CD4-positive, alpha-beta memory T cell (primary cell): ENCODE measurements at places on chromosomes 1 and 21. TPM values are rescaled to one million over a fixed set of nuclear protein-coding genes. Genes with fewer than 3 reads are reported as not detected.
A peak's percentile ranks its signal among the peaks of the same experiment; 100 is the strongest.

Gene ADAM30
- total RNA-seq = not detected

Gene PLA2G2D
- not detected for total RNA-seq

Gene ARHGAP30
- total RNA-seq = 222 TPM

DNA sequence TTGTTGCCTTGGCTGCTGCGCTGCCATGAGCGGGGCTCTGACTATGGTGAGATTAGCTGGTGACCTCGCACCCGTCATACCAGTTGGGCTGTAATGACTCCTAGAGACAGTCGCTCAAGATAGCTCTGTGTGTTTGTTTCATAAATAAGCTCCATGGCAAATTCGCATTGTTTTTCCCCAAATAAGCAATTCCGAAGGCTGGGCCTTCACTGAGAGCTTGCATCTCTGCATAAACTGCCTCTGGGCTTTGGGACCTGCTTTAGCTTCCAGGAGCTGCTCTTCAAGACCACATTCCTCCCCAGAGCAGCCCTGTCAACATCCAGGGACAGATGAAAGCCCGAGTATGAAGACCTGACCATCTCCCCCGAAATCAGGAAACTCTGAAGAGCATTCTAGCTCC is 40.7 kb upstream of the SCCPDH start:
- no peaks in the 10 kb centered on the region for H3K36me3 ChIP-seq
- no peak for DNase-seq
- no peaks in the 10 kb centered on the region for H3K27me3 ChIP-seq
- no peak overlapping the region for H3K4me3 ChIP-seq
- H3K27ac ChIP-seq = no peak overlapping the region

Gene KRTAP21-2
- total RNA-seq = not detected

GRCh38 chr21:16777041-16777720 is 735.7 kb upstream of the CXADR start:
- H3K36me3 ChIP-seq = no peaks in the 10 kb centered on the region
- no peak overlapping the region for H3K27ac ChIP-seq
- no peaks in the 10 kb centered on the region for H3K4me1 ChIP-seq
- no peaks in the 10 kb centered on the region for H3K27me3 ChIP-seq

- H3K27ac ChIP-seq = no peak overlapping the region
- no peak overlapping the region for H3K4me3 ChIP-seq
- H3K4me1 ChIP-seq = no peaks in the 10 kb centered on the region
Measured at GRCh38 chr1:43541721-43542401, 11.2 kb downstream of the PTPRF start.

GRCh38 chr1:903721-904271 is 19.9 kb upstream of the SAMD11 start:
- no peak overlapping the region for H3K4me3 ChIP-seq
- no peaks in the 10 kb centered on the region for H3K36me3 ChIP-seq
- H3K27ac ChIP-seq = no peak overlapping the region
- no peak for DNase-seq
- peaks cover 12% of the 10 kb centered on the region for H3K4me1 ChIP-seq

GRCh38 chr1:39003281-39003680 is 12.2 kb downstream of the AKIRIN1 start:
- no peak overlapping the region for H3K27ac ChIP-seq
- DNase-seq = no peak
- H3K36me3 ChIP-seq = peaks cover 74% of the 10 kb centered on the region

DNA sequence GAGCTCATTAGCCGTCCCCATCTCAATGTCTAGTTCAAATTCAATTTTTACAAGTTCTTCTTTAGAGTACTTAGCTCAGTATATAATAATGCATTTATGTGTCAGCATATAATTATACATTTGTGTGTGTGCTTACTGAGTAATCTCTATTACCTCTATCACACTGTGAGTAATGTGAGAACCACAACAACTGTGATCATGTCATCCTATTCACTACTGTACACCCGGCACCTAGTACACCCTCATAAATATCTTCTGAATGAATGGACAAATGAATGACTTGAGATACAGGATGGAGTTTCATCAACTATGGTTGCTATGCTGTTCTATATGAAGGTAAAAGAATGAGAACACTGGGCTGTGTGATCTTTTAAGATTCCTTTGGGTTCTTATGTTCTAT is 124.0 kb downstream of the GPATCH2 start:
- H3K27ac ChIP-seq = no peak overlapping the region
- no peaks in the 10 kb centered on the region for H3K36me3 ChIP-seq

GRCh38 chr1:201760516-201760915 is 68.4 kb upstream of the IPO9 start:
- H3K27ac ChIP-seq = no peak overlapping the region
- H3K4me1 ChIP-seq = no peaks in the 10 kb centered on the region
- H3K4me3 ChIP-seq = no peak overlapping the region
- DNase-seq = no peak
- H3K36me3 ChIP-seq = no peaks in the 10 kb centered on the region

GRCh38 chr1:19923137-19923952 is at the start of gene PLA2G2E:
TSS of gene PLA2G2E (minus strand) at chr1:19923617. CDS start at chr1:19923559, 58 bp downstream.
- no peaks in the 10 kb centered on the region for H3K27me3 ChIP-seq
- no peak for DNase-seq
- H3K4me3 ChIP-seq = no peak within 1 kb of the TSS
- no peaks in the 10 kb centered on the region for H3K36me3 ChIP-seq

DNA sequence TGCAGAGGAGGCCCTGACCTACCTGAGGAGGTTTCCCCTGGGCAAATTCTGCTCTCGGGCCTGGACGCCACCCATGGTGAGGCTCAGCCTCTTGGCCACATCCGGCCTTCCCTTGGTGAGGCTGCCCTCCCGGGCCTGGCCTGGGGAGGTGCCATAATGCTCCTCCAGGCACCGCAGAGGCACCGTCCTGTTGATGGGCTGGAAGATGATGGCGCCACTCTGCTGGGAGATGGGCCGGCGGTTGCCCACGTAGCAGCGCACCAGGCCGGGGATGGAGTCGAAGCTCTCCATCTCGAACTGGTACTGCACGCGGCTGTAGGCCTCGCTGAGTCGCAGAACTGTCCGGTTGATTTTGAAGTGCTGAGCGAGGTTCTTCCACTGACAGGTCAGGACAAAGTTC is 92.7 kb downstream of the BCAR3 start:
- H3K27ac ChIP-seq = no peak overlapping the region
- no peak overlapping the region for H3K4me3 ChIP-seq
- no peaks in the 10 kb centered on the region for H3K36me3 ChIP-seq

DNA sequence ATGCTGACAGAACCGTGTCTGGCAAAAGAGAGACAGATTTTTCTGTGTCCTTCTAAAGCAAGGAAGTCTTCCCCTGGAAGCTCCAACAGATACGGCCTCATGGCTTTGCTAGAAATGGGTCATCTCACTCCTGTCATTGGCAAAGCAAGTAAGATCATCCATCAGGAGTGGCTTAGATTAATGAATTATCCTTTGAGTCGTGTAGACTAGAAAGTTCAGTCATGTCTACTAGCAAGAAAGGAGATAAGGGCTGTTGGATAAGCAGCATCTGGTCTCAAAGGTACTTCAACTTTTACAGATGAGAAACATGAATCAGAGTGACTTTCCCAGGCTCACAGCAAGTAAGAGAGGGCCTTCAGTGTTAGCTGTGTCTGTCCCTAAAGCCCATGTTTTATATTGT is 3.4 kb upstream of the AGO3 start:
- no peaks in the 10 kb centered on the region for H3K27me3 ChIP-seq
- DNase-seq = no peak
- no peak overlapping the region for H3K4me3 ChIP-seq
- H3K36me3 ChIP-seq = no peaks in the 10 kb centered on the region
- H3K4me1 ChIP-seq = peaks cover 16% of the 10 kb centered on the region

DNA sequence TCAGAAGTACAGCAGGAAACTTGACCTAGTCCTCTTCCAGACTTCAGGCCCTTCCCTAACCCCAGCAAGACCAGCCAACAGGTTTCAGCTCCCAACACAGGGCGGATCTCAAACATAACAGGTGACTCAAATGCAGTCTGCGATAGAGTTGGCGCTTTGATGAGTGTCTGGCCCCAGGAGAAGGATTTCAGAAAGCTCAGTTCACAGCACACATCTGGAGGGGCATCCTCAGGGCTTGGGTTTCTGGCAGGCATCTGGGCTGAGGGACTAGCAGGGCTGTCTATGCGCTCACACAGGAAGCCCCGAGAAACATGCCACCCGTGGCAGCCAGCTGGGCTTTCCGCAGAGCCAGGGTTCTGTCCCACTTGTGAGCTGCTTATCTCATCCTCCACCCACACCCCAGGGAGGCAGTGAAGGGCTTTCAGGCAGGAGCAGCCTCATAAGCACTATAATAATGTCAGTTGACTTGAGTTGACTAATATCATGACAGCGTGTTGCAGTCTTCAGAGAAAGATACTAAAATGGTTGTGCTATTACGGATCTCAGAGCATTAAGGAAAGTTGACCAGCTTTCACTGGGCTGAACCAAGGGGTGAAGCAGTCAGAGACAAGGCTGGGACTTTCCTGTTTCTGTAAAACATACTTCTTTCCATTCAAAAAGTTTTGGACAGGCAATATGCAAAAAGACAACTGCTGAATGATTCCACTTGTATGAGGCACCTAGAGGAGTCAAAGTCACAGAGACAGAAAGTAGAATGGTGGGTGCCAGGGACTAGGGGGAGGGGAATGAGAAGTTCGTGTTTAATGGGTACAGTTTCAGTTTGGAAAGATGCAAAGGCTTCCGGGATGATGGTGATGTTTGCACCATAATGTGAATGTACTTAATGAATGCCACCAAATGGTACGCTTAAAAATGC is 233.0 kb upstream of the IRF2BP2 start:
- no peak overlapping the region for H3K4me3 ChIP-seq
- H3K27ac ChIP-seq = peak overlapping the region; percentile 39
- peaks cover 65% of the 10 kb centered on the region for H3K4me1 ChIP-seq
- no peaks in the 10 kb centered on the region for H3K27me3 ChIP-seq

DNA sequence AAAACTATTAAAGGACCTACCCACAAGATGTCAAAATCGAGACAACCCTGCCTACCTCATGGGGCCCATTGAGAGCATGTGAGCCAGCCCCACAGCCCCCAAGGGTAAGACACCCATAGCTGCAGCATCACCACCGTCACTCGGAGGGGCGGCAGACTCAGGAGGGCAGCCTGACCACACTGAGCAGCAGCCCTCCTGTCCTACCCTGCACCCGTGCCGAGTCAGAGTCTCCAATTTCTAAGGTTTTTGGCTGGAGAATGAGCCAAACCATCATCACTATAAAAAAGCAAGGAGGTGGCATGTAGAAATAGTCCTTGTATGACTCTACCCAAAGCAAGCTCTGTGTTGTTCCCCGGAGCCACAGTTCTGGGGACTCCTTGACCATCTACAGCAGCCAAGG is 94.7 kb downstream of the SSBP3 start:
- no peak for DNase-seq
- no peak overlapping the region for H3K27ac ChIP-seq
- peaks cover 59% of the 10 kb centered on the region for H3K4me1 ChIP-seq

DNA sequence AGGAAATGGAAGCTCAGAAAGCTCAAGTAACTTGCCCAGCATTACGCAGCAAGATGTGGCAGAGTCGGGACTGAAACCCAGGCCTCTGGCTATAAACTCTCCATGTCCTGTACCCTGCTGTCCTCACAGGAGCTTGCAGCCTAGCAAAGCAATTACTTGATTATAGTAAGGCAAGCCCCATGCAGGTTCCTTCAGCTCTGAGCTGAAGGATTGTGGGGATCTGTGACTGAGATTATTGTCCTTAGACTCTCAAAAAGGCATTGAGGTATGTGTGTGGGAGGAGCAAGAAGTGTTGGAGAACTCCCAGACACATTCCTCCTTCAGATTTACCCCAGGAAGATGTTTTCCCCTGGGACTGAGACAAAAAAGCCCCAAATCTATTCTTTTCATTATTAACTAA is 124.0 kb upstream of the SPATA6 start:
- H3K27ac ChIP-seq = no peak overlapping the region
- H3K36me3 ChIP-seq = no peaks in the 10 kb centered on the region
- DNase-seq = no peak
- no peak overlapping the region for H3K4me3 ChIP-seq
- no peaks in the 10 kb centered on the region for H3K4me1 ChIP-seq

- H3K27me3 ChIP-seq = no peaks in the 10 kb centered on the region
- no peak overlapping the region for H3K27ac ChIP-seq
- H3K36me3 ChIP-seq = no peaks in the 10 kb centered on the region
- H3K4me1 ChIP-seq = no peaks in the 10 kb centered on the region
- H3K4me3 ChIP-seq = no peak overlapping the region
- no peak for DNase-seq
Measured at GRCh38 chr1:29785554-29785953, 549.2 kb downstream of the PTPRU start.

Gene NMNAT2
- total RNA-seq = not detected

- no peak overlapping the region for H3K27ac ChIP-seq
- H3K4me1 ChIP-seq = no peaks in the 10 kb centered on the region
- no peak overlapping the region for H3K4me3 ChIP-seq
Measured at GRCh38 chr1:20983297-20983889, 193.3 kb downstream of the EIF4G3 start.
